WTC11 (cell line): ENCODE measurements at places on chromosomes 16 and 17. TPM values are rescaled to one million over a fixed set of nuclear protein-coding genes. Genes with fewer than 3 reads are reported as not detected.
A peak's percentile ranks its signal among the peaks of the same experiment; 100 is the strongest.

The KRTAP4-3 gene
- not detected in 3 replicates for total RNA-seq

- H3K36me3 ChIP-seq: no peaks in the 10 kb centered on the region
- peak; percentile 77 for DNase-seq
- H3K27me3 ChIP-seq: peaks cover 8% of the 10 kb centered on the region
- H3K27ac ChIP-seq: no peak overlapping the region
- H3K4me1 ChIP-seq: peaks cover 29% of the 10 kb centered on the region
Observed at GRCh38 chr16:66478733-66479511, 51.8 kb downstream of the BEAN1 start.

- H3K27ac ChIP-seq: no peak overlapping the region
- H3K27me3 ChIP-seq: no peaks in the 10 kb centered on the region
- peaks cover 62% of the 10 kb centered on the region for H3K36me3 ChIP-seq
- H3K4me3 ChIP-seq: no peak overlapping the region
- no peak for DNase-seq
- no peaks in the 10 kb centered on the region for H3K4me1 ChIP-seq
Observed at GRCh38 chr17:44033861-44034408, 19.2 kb upstream of the TMEM101 start.

DNA sequence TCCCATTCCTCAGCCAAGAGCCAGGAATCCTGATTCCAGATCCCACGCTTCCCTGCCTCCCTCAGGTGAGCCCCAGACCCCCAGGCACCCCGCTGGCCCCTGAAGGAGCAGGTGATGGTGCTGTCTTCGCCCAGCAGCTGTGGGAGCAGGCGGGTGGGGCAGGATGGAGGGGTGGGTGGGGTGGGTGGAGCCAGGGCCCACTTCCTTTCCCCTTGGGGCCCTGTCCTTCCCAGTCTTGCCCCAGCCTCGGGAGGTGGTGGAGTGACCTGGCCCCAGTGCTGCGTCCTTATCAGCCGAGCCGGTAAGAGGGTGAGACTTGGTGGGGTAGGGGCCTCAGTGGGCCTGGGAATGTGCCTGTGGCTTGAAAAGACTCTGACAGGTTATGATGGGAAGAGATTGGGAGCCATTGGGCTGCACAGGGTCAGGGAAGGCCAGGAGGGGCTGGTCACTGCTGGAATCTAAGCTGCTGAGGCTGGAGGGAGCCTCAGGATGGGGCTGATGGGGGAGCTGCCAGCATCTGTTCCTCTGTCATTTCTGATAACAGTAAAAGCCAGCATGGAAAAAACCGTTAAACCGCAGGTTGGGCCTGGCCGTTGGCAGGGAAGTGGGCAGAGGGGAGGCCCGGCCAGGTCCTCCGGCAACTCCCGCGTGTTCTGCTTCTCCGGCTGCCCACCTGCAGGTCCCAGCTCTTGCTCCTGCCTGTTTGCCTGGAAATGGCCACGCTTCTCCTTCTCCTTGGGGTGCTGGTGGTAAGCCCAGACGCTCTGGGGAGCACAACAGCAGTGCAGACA, at the start of gene SPN:
Gene SPN, plus strand, starts transcription at position 232 of the 791 bp plus-strand sequence. Its CDS starts 482 bp downstream, at position 714.
- H3K27me3 ChIP-seq: no peaks in the 10 kb centered on the region
- H3K4me1 ChIP-seq: peaks cover 48% of the 10 kb centered on the region
- no peak within 1 kb of the TSS; the same call in 1 of the 2 replicates for H3K27ac ChIP-seq

- H3K27ac ChIP-seq: no peak overlapping the region
- DNase-seq: no peak
- H3K36me3 ChIP-seq: peaks cover 2% of the 10 kb centered on the region; the same call in 1 of the 2 replicates
- peaks cover 4% of the 10 kb centered on the region; the same call in 1 of the 2 replicates for H3K4me1 ChIP-seq
- peaks cover 7% of the 10 kb centered on the region for H3K27me3 ChIP-seq
Observed at GRCh38 chr17:39144416-39144840, 7.0 kb downstream of the PLXDC1 start.

DNA sequence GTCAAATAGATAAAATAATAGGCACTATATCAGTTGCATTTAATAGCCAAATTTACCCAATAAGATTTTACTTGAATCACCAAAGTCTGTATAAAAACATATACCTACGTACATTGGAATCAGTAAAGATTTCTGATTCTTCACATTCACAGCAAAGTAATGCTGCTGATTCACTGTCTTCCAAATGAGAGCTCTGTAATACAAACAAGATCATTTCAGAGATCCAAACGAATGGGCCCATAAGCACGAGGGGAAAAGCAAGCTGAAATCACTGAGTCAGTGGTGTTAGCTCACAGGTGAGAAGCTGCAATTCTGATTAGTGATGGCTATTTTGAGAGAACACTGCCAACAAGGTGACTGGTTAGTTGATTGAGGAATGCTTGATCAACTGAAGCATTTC, 81.3 kb downstream of the SSH2 start:
- no peak for DNase-seq
- H3K36me3 ChIP-seq: no peaks in the 10 kb centered on the region
- H3K27me3 ChIP-seq: no peaks in the 10 kb centered on the region

The TSR1 gene
- total RNA-seq: 59.1 to 74.3 TPM (median 59.7 TPM) in 3 replicates

- peaks cover 76% of the 10 kb centered on the region for H3K36me3 ChIP-seq
- H3K4me1 ChIP-seq: peaks cover 58% of the 10 kb centered on the region
- DNase-seq: no peak
- H3K27ac ChIP-seq: no peak overlapping the region
- H3K27me3 ChIP-seq: no peaks in the 10 kb centered on the region
Observed at GRCh38 chr17:65536573-65537342, 24.7 kb downstream of the AXIN2 start.

The MYH13 gene
- not detected in 3 replicates for total RNA-seq

DNA sequence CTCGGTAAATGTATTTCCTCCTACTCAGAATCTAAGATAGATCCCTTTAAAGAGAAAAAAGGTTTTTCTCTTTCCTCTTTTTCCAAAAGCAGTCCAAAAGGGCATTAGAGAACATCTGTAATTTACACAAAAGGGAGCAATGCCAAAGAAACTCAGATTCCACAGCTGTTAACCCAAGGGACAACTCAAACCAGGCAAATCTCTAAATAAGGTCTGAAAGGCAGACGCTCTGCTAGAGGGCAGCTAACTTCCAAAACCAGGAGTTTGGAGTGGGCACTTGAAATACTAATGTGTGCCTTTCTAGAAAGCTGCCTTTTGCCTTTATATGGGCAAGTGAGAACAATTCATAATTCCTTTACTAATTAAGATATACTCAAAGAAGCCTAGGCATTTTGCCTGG, 435.7 kb downstream of the ZFHX3 start:
- H3K36me3 ChIP-seq: peaks cover 19% of the 10 kb centered on the region
- DNase-seq: no peak
- H3K4me1 ChIP-seq: peaks cover 24% of the 10 kb centered on the region

The TNFRSF13B gene
- 0.18 TPM in 2 of 3 replicates, not detected in the other for total RNA-seq

The ADAP2 gene
- total RNA-seq: 0.69 to 1.7 TPM (median 1.2 TPM) in 3 replicates

DNA sequence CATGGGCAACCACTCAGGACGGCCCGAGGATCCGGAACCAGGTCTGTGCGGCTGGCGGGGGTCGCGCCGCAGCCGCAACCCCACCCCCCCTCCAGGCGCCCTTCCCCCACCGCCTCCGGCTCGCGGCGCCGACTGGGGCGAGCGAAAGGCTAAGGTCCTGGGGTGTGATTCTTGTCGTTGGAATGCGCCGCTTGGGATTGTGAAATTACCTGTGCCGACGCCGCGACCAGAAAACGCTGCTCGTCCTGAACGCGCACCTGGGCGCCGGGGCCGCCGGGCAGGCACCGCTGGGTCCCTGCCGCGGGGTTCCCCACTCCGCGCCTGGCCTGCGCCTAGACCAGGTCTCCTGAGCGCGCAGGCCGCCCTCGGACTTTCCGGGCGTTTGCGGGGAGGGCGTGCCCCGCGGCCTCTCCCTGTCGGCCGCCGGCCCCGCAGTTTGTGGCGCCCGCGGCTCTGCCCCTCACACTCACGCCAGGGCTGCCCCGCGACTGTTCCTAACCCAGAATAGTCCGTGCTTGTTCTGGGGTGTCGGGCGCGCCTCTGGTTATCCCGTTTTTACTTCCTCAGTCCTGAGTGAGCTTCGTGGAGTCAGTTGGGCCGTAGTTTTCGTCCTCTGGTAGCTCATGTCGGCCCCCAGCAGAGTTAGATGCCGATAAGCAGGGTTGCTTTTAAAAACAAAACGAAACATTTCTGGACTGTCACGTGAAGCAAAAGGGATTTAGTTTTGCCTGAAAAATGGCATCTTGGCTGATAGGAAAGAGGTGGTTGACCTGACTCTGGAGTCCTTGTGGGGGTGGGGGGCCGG, 147.2 kb downstream of the SPECC1 start:
- peaks cover 3% of the 10 kb centered on the region for H3K36me3 ChIP-seq
- H3K4me1 ChIP-seq: peaks cover 26% of the 10 kb centered on the region
- H3K4me3 ChIP-seq: peak overlapping the region; percentile 92

The C17orf107 gene
- 8.2 to 8.7 TPM (median 8.7 TPM) in 3 replicates for total RNA-seq

DNA sequence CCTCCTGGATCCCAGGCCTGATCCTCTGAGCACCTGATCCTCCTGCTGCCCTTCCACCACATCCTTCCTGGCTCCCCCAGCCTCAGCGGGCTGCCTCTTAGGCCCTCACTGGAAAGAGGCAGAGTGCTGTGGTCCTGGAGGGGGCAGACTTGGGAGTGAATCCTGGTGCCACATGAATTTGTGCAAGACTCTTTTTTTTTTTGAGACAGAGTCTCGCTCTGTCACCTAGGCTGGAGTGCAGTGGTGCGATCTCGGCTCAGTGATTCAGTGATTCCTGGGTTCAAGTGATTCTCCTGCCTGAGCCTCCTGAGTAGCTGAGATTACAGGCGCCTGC, 3.1 kb downstream of the GHDC start:
- peaks cover 18% of the 10 kb centered on the region for H3K4me1 ChIP-seq
- no peak overlapping the region for H3K4me3 ChIP-seq
- H3K36me3 ChIP-seq: no peaks in the 10 kb centered on the region
- H3K27me3 ChIP-seq: peaks cover 8% of the 10 kb centered on the region
- no peak for DNase-seq
